ENCODE measurements at places on chromosomes 4 and X.

DNA sequence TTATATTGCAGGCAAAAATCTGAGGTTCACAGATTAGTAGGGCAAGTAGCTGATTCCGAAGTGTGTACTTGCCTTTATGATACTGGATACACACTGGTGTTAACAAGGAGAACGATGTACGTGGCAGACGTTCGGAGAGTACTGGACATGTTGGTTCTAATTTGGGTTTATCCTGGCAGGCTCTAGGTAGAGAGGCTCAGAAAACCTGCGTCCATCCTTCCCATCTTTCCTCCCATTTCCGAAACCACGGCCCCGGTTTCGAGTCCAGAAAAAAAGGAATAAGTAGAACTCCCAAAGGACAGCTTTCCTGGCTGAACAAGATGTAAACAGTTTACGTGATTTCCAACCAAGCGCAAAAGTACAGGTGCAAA is 351 bp upstream of the SLC30A9 start:
- DNase-seq: no peak

DNA sequence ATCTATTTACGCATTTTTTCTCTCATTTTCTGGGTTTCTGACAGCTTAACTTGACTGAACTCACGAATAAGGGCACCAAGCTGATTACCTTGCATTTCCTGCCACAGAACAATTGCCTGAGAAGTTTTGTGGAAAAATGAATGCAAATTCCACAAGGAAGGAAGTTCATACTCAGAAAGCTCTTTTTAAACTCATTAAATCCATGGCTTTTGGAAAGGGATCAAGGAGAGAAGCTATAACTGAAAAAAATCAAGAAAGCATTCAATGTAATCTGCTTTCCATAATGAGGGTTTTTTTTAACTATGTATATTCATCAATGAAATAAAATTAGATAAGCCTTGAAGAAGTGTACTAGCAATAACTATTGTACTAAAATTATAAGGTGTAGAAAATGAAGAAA is 252.5 kb downstream of the GPM6A start:
- no peak for DNase-seq

GRCh38 chrX:96435378-96436035 is 249.1 kb upstream of the DIAPH2 start:
- no peak for DNase-seq

DNA sequence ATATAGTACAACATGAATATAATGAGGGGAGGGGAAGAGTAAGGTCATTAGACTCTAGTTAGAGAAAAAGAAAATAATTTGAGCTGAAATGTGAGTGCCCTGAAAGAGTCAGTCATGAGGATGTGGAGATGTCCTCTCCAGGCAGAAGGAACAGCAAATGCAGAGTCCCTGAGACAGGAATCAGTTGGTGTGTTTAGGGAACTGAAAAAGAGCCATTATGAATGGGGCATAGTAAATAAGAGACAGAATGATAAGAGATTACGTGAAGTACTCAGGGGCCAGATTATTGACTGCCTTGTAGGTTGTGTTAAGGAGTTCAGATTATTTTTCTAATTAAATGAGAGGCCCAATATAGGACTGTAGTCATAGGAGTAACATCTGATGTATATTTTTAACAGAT is 147.0 kb downstream of the PDLIM5 start:
- no peak for DNase-seq

DNA sequence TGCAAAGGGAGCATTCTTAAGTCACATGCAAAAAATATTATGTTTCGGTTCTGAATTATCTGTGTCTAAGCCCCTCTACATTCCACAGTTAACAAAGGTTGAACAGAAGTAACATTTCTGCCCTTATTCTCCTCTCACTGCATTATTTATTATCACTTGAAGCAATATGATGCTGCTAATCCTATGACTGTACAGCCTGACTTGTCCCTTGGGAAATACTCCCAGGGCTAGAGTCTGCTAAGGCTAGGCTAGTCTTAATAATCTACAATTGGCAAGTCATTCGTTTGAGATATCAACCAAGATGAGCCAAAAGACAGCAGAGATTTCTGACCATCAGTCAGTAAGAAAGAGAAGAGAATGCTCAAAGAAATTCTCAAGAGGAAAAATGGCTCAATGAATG is 226.9 kb upstream of the HCCS start:
- no peak for DNase-seq

- DNase-seq: no peak
These were observed 2267.9 kb upstream of the AGA start for GRCh38 chr4:179709961-179710624.

GRCh38 chr4:37737466-37737865 is 51.3 kb upstream of the RELL1 start:
- no peak for DNase-seq

- DNase-seq: no peak
These were observed 17.0 kb upstream of the MAGED1 start for GRCh38 chrX:51876441-51876840.

DNA sequence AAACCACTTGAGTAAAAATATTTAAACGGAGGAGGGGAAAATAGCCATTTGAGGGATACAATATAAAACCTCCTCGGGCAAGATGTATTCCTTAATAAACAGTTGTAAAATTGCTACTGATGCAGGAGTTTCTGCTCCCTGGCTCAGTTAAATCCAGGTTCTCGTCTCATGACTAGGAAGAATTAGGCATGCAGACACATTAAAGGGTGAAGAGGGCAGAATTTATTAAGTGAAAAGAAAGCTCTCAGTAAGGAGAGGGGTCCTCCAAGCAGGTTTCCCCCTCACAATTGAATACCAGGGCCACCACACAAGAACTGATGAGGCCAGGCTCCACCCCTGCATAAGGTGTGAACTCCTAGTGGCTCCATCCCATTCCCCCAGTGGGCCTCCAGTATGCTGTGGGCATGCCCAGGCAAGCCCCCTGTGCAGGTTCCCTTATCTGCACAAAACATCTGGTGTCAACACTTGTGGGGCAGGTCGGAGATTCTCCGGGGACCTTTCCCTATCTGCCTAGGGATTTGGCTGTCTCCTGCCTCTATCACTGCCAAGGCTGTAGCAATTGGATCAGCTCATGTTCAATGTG is 80.4 kb downstream of the HS6ST2 start:
- no peak for DNase-seq

DNA sequence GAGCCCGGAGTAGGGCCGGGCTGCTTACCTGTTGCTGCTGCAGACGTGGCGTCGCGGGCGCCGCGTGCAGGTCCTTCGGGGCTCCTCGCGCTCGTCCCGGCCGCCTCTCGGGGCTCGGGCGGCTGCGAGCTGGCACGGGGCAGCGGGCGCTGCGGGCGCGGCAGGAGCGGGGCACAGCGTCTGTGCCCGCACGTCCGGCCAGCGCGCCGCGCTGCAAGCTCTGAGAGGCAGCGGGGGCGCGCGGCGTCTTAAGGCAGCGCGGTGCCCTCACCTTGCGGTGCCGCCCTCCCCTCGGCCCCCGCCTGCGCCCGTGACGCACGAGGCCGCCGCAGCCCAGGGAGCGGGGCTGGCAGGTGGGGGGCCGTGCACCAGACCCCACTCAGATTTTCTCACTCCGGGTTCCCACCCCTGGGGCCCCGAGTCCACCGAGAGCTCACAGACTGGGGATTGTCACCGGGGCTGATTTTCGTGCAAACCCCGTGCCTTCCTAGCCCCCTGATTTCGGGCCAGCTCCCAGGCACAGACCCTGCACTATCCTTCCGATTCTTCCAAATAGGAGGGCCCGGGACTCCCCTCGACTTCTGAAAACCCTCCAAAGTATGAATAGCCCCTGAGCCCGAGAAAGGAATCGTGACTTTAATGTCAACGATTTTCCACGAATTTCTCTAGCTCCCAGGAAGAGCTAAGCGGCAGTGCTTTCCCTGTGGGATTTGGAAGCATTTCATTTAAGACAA is at the start of gene GPR101:
Gene GPR101 (minus strand): TSS at position 222 of the 734 bp plus-strand sequence. CDS start 2,321 bp downstream, outside the sequence.
- peak; percentile 22 for DNase-seq

DNA sequence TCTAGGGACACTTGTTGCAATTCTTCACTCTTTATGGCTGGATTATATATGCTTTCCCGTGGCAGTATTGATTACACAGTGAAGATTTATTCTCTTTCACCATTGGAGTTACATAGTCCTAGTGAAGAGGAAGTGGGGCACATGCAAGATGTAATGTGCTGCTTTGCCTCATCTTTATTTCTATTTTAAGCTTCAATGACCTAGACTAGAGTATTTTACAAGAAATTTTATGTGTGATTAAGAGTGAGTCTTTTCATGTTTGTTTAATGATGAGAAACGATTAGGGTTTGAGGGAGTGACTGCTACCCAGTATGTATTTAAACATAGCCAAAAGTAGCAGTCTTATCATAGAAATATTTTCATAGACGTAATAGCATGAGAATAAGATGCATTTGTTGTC is 30.8 kb downstream of the DIAPH2 start:
- DNase-seq: no peak

Data from activated T-cell treated with anti-CD3 and anti-CD28 coated beads, Interleukin-2, amount 50 U/mL, for 48 hours (primary cell).